Hippocampal formation (tissue), 2 donors: ENCODE measurements at places on chromosomes 3 and 15.

GRCh38 chr15:81923561-81924350, 122.1 kb downstream of the MEX3B start:
- no peak for DNase-seq

DNA sequence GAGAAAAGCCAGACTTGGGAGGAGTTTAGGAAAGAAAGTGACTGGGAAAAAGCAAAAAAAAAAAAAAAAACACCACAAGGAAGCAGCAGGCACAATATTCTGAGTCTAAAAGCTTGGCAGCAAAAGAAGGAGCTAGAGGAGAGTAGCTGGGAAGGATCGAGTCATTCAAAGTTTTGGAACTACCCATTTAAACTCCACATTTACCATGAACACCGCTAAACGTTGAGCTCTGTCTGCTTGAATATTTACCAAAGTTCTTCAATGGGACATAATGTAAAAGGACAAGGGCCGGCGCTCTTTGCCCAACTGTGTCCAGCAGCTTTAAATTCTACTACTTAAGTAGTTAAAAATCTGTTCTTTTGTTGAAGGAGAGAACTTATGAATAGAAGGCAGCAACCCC, 481.9 kb downstream of the FOXP1 start:
- DNase-seq = no peak

DNA sequence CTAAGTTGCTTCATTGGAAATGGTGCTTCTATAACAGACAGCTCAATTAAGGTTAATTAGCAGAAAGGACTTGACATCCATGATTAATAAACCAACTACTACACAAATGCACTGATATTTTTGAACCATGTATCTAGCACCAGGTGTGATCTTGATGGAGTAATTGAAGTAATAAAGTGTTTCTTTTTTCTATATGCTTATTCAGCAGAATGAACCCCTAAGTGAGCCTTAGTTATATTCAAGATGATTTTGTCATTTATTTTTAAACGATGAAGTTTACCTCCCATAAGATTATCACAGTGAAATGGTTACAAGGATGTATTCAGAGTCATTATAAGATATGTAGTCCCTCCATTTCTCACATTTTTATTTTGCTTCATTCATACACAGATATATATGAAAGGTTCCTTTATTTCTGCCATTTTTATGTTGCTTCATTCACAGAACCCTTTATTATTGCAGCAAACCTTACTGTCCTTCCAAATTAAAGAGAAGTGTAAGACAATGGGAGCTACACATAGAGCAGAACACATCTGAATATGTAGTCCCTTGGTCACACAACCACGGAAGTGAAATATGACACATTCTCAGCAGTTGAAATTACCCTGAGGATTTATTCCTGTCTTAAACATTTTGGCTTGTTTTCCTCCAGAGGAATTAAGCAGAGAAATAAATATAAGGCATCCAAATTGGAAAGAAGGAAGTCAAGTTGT, 295.0 kb downstream of the RAP2B start:
- DNase-seq = no peak

GRCh38 chr15:41585127-41586047, 26.4 kb downstream of the TYRO3 start:
- DNase-seq = peak; percentile 81
